Activated CD4-positive, alpha-beta T cell treated with anti-CD3 and anti-CD28 coated beads, Interleukin-2, amount 10 ng/mL, durations not matched to agents 24 days and 14 days (primary cell): ENCODE measurements at places on chromosomes 4 and X. TPM values are rescaled to one million over a fixed set of nuclear protein-coding genes. Genes with fewer than 3 reads are reported as not detected.

The SHROOM4 gene
- total RNA-seq, result not detected in 2 replicates

The HTN1 gene
- total RNA-seq, result not detected in 2 replicates

The ASB12 gene
- total RNA-seq, result not detected in 2 replicates

The TMEM255A gene
- total RNA-seq, result not detected in 2 replicates

The AFM gene
- total RNA-seq, result not detected in 2 replicates

- DNase-seq, result no peak
Measured at GRCh38 chrX:11813341-11813740, 55.3 kb downstream of the MSL3 start.

DNA sequence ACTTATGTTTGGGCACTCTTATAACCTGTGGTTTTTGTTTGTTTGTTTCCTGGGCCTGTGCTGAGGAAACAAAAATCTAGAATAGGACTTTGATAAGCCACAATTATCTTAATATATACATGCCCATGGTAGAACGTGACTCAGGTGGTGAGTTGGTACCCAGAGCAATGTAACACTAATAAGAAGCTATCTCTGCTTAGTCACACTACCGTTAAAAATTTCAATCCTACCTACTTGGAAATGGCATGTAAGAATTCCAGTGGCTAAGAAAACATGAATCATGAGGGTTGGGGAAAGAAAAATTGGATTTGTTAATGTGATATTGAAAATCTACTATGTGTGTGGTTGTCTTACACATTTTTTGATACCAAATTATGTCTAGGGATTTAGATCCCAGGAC, 30.5 kb upstream of the ADGRG2 start:
- DNase-seq, result no peak
